ENCODE measurements at places on chromosomes 7 and 10.

DNA sequence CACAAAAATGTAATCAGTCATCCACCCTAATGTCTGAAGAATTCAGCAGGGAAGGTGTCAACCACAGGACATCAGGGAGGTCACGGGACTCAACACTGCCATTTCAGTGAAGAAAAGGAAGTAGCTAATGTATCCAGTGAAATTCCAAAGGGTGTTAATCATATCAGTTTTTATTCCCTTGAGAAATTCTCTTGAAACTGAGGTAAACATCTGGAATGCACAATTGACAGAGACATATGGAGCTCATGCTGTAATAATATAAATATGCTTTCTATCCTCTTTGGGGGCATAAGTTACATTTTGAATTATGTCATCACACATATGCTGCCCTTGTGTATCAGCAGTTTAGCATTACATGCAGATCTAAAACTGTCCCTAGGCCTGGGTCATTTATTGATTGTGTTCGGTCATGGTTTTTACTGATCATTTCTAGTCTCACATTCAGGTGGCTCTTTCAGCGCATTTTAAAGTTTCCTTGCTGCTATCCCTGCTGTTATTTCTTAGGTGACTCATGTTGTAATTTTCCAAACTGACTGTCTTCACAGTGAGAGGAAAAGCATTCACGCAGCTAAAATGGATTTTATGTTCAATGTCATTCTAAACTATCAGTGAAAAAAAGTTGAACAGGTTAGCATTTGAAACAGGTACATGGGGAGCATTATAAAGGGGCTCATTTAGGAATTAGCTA lies 273.9 kb downstream of the TSPAN12 start:
- DNase-seq = no peak

GRCh38 chr7:77651575-77652162 lies 44.6 kb upstream of the RSBN1L start:
- no peak for DNase-seq

GRCh38 chr7:17166824-17167379 lies 131.6 kb upstream of the AHR start:
- DNase-seq = no peak

- no peak for DNase-seq
Measured at GRCh38 chr10:34181553-34182300, 633.4 kb downstream of the PARD3 start.

- DNase-seq = no peak
Measured at GRCh38 chr10:114724716-114725106, 66.6 kb upstream of the ABLIM1 start.

- no peak for DNase-seq
Measured at GRCh38 chr7:78178319-78178718, 379.7 kb downstream of the PHTF2 start.

DNA sequence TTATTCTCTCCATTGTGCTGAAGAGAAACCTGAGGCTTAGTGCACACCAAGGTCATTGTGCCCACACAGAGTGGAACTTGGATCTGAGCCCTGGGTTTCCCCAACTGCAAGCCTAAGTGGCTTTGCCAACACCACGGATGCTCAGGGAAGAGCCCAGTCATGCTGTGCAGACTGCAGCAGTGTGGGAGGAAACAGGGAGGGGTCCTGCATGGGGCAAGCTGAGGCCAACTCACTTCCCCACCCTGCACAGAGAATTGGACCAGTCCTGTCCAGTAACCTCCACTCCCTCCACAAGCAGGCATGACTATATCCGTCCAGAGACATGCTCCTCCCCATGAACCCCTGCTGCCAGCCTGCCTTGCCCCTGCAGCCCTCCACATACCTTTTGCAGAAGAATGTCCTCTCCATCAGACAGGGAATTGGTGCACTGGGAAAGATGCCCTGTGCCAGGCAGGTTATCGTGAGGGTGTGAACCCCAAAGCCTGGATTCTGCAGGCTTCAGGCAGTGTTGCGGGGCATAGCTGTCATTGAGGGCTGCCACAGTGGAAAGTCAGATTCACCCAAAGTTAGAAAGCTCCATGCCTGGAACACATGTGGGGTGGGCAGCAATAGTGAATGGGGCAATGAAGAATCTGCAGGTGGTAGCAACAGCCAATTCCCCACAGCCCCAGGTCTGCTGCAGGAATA lies 44.9 kb downstream of the DRGX start:
- no peak for DNase-seq

DNA sequence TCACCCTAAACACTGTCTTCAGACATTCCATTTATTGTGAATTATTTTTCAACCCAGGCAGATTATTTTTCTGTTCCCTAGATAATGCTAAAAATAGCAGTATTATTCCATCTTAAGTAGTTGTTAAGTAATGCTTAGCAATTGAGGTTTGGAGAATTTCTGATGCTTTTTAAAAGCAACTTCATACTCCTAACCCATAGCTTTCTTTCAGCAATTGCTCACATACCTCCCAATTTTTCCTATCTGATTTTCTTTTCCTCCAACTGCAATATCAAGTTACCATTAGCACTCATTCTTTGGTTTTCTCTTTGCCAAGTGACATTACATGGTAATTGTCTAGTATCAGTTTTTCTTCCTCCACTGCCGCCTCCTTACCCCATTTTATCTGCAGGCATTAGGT lies 104.7 kb downstream of the GPR85 start:
- no peak for DNase-seq

- DNase-seq = no peak
Measured at GRCh38 chr7:150969475-150969874, 8.6 kb downstream of the KCNH2 start.

- no peak for DNase-seq
Measured at GRCh38 chr10:69712342-69712741, 82.3 kb downstream of the FAM241B start.

DNA sequence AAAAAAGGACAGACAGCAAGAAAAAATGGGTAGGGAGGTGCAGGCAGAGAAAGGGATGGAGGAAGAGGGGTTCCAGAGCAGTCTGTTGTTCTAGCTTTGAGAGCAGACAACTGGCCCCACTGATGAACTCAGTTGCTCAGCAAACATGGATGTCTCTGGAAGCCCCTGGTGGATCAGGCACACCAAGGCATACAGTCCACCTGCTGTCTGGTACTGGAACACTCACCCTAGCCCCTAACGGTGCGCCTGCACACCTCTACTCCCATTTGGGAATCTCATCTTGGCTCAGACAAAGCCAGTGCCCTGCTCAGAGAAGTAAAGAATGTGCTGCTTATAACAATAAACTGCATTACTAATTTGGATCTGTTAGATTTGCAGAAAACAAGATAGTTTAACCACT lies 7.7 kb downstream of the MACROH2A2 start:
- no peak for DNase-seq

- no peak for DNase-seq
Measured at GRCh38 chr7:17758008-17758407, 182.3 kb downstream of the SNX13 start.

GRCh38 chr7:18940593-18941134 lies 176.8 kb downstream of the TWIST1 start:
- DNase-seq = no peak

DNA sequence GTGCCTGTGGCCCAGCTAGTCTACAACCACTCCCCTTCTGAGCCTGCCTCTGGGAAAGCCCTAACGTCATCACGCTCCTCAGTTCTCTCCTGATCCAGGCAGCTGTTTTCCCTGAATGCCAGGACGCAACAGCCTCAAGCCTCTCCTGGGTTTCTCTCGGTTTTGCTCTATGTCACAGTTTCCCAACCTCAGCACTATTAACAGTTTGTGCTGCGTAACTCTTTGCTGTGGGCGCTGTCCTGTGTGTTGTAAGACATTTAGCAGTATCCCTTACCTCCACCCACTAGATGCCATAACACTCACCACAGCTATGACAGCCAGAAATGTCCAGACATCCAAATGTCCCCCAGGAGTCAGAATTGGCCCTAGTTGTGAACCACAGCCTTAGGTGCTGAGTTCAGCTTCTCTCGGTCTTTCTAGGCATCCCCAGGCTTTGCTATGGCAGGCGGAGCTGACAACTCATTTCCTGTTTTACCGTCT lies 226.3 kb upstream of the NPVF start:
- no peak for DNase-seq

DNA sequence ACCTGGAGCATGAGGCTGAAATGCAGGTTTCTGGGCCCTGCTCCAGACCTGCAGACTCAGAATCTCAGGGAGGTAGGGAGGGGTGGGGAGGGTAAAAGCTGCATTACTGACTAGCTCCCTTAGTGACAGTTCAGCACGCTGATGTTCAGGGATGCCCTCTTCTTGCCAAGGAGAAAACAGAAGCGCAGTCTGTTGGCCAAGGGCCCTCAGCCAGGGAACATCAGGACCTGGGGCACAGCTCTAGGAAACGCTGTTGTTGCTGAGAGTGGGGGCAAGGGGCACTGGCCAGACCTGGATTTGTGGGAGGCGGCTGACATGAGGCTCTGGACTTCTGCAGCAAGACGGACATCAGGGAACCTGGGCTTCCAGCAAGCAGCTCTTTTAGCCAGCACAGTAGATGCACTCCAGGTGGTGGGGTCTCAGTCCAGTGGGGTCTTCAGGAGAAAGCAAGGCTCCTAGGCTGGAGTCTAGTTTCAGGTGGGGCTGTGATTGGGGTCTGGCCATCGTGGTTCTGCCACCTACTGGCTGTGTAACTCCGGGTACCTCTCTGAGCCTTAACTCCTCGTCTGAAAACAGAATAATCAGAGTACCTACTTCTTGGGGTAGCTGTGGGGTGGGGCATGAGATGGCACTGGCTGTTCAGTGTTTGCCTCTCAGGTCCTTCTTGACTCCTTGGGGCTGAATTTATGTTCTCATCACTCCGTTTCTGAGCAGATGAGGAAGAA lies 72.9 kb upstream of the PRLHR start:
- no peak for DNase-seq

GRCh38 chr7:42055171-42055570 lies 181.8 kb downstream of the GLI3 start:
- DNase-seq = no peak

- no peak for DNase-seq
Measured at GRCh38 chr10:22891797-22892196, 36.1 kb upstream of the ARMC3 start.

DNA sequence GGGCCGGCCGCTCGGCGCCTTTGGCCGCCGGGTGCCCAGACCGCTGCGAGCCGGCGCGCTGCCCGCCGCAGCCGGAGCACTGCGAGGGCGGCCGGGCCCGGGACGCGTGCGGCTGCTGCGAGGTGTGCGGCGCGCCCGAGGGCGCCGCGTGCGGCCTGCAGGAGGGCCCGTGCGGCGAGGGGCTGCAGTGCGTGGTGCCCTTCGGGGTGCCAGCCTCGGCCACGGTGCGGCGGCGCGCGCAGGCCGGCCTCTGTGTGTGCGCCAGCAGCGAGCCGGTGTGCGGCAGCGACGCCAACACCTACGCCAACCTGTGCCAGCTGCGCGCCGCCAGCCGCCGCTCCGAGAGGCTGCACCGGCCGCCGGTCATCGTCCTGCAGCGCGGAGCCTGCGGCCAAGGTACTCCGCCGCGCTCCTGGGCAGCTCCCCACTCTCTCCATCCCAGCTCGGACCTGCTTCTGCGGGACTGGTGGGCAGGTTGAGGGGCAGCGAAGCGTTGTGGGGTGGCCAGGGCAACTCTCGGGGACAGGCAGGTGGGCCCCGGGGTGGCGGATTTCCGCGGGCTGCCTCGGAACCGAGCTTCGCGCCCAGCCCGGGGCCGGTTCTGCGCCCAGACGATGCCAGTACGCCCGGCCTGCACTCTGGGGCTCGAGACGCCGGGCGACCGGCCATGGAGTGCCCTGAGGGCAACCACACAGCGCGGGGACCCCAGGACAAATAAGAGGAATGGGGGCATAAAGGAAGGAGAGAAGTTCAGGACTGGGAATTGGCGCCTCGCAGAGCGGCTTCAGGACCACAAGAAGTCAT lies 578 bp downstream of the HTRA1 start:
- peak; percentile 34 for DNase-seq

DNA sequence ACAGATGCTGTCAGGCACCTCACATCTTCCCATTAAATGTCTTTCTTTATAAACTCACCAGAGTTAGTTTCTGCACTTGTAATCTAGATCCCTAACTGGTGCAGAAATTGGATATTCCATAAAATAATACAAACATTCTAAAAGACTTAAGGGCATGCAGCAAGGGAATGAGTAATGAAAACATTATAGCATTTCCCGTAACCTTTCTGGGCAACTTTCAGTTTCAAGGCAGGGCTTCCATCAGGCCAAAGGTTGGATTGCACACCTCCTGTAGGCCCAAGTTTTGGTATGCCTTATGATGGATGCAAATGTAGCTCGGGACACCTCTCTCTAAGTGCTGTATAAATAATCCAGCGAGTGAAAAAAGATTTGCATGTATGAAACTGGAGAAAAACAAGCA lies 129.9 kb upstream of the LYZL2 start:
- no peak for DNase-seq

- DNase-seq = peak; percentile 52
Measured at GRCh38 chr10:62817766-62818425, 1.7 kb upstream of the EGR2 start.

DNA sequence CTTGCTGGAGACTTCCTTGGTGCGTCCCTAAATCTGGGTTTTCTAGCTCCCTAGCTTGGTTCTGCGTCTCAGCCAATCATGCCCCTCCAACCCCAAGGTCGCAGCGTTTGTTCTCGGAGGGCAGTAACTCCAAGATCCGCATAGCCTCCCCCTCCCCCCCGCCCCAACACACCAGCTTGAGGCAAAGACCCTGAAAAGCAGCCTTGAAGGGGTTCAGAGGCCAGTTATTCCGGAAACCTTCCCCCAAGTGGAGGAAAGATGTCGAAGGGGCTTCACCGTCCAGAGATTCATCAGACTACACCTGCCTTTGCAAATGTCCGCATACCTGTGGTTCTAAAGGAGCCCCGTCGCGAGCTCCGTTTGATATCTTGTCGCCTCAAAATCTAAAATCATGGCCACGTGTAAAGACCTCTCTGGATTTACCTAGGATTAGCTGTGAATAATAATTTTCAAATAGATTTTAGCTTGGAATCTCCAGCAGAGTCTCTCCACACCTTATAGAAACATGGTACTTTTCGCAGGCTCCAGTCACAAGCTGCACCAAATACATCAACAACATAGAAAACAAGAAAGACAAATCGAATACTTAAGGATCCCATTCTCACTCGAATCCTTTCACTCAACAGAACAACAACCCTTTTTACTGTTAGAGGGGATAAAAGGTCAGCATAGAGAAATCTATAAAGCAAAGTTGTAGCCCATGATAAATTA lies 7.9 kb downstream of the DLX6 start:
- no peak for DNase-seq

- DNase-seq = no peak
Measured at GRCh38 chr10:51640120-51640819, 59.1 kb downstream of the CSTF2T start.

All from uterus (tissue), 4 donors.